ENCODE measurements at places on chromosomes 7 and 10. TPM values are rescaled to one million over a fixed set of nuclear protein-coding genes. Genes with fewer than 3 reads are reported as not detected.

GRCh38 chr10:130717083-130717482 is 580.9 kb downstream of the GLRX3 start:
- no peak for DNase-seq

- no peak for DNase-seq
Observed at GRCh38 chr10:77359950-77360520, 277.6 kb downstream of the KCNMA1 start.

DNA sequence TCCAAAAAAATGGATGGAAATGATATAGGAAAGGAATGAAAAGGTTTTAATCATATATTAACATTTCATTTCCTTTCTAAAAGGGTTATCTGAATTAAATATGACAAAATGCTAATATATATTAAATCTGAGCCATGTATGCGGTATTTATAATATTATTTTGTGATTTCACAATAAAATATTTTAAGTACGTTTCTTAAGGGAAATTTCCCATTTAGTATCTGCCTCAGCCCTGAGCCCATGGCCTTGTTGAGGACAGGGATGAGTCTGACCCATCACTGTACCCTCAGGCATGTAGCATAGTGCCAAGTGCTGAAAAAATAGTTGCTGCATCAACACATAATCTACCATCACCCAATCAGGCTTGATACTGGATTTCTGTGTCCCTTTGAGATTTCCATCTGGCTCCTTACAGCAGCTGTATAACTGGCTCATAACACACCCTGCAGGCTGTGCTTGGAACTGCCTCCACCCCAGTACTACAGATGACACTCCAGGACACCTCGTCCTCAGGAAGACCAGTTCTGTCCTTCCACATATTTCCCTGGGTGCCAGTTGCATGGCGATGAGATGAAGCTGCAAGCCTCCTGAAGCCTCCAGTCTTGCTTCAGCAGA is 59.4 kb upstream of the ASAH2 start:
- peak; percentile 57 for DNase-seq

- DNase-seq: no peak
Observed at GRCh38 chr7:110983822-110984456, 107.0 kb upstream of the LRRN3 start.

UTF1 gene
- total RNA-seq: 8.8 TPM

PNLIPRP1 gene
- total RNA-seq: not detected

NRP1 gene
- 2.1 TPM for total RNA-seq
